ENCODE measurements at places on chromosomes 5 and 9. TPM values are rescaled to one million over a fixed set of nuclear protein-coding genes. Genes with fewer than 3 reads are reported as not detected.

IFNK gene
- not detected for total RNA-seq

GRCh38 chr5:124866355-124867136 is 120.1 kb upstream of the ZNF608 start:
- no peak for DNase-seq

DNA sequence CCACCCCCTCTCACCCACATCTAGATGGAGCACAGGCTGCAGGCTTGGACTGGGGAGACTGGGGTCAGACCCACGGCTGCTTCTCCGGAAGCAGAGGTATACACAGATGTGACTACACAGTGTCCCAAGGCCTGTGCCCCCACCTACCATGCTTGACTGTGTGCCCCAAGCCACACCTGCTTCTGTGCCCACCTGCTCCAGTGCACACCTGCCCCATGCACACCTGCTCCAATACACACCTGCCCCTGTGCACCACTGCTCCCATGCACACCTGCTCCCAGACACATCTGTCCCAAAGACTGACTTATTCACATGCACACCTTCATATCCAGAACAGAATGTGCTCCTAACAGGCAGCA is 5.5 kb upstream of the COL5A1 start:
- no peak for DNase-seq

GRCh38 chr9:14715102-14715501 is 7.4 kb downstream of the CER1 start:
- no peak for DNase-seq

DNA sequence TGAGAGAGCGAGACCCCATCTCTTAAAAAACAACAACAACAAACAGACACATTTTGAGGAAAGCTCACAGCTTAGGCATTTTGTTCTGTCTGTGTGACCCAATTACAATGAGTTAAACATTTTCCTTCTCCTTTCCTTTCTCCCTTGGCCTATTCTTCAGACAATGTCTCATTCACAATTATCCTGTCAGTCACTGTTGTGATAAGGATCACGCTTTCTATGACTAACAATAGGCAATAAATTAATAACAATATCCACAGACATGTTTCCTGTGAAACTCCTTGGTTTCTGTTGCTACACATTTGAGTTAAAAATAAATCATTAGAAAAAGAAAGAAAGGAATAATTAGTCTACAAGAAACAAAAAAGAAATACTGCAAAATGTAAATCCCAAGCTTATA is 19.8 kb upstream of the CARTPT start:
- DNase-seq: no peak

GRCh38 chr9:97415146-97415545 is 3.2 kb downstream of the TDRD7 start:
- DNase-seq: no peak

DNA sequence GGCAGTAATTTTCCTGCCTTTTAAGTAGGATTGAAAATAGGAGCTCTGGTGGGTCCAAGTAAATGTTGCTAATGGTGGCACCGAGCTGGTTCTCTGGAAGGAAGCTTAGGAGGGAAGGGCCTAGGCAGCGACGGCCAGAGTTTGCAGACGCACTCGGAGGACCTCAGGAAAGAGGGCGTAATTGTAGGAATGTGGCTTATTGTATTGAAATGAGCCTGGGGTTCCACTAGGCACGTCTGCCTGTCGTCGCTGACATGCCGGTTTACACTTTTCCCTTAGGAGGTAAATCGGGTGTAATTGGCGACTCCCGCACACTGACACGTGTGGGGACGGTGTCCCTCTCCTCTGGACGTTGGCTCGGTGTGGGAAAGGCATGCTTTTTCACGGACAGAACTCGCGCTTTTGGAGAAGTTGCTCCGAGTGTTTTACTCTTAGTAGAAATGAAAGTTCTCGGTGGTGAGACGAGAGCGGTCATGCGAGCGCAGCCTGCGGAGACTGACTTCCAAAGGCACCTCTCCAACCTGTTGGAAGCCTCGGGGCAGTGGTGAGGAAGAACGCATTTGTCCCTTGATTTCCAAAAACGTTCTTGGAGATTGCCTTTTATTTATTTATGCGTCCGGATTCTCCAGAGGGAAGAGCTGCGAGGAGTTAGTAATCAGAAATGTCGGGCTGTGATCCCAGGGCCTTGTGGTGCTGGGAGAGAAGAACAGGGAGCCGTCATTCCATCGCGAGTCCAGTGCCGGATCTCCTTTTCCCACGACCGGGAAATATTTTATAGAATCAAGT is 1.3 kb downstream of the NR4A3 start:
- peak; percentile 50 for DNase-seq

GRCh38 chr9:5643005-5643624 is 14.2 kb downstream of the RIC1 start:
- DNase-seq: no peak

DNA sequence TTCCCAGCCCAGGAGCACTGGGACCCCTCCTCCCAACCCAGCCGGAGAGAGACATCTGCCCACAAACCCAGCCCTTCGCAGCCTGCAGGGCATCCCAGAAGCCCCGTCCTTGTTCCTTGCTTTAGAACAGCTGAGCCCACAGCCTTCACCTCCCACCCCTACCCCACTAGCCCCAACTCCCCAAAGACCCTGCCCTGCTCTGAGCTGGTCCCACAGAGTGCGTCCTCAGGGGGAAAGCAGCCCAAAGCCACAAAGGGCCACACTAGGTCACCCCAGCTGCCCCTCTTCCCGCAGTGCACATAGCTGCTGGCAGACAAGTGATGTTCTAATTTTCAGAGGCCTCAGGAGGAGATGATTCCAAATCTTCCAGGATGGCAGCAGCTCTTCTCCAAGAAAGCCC is 8.8 kb downstream of the PLPP7 start:
- DNase-seq: no peak
